ENCODE measurements at places on chromosomes 7 and 10. TPM values are rescaled to one million over a fixed set of nuclear protein-coding genes. Genes with fewer than 3 reads are reported as not detected.
A peak's percentile ranks its signal among the peaks of the same experiment; 100 is the strongest.

Gene CALU
- total RNA-seq, result 15.0 TPM

Gene JCAD
- 21.2 TPM for total RNA-seq

Gene HOXA4
- total RNA-seq, result 0.90 TPM

Gene RARRES2
- total RNA-seq, result 408 TPM

Gene TEX36
- not detected for total RNA-seq

DNA sequence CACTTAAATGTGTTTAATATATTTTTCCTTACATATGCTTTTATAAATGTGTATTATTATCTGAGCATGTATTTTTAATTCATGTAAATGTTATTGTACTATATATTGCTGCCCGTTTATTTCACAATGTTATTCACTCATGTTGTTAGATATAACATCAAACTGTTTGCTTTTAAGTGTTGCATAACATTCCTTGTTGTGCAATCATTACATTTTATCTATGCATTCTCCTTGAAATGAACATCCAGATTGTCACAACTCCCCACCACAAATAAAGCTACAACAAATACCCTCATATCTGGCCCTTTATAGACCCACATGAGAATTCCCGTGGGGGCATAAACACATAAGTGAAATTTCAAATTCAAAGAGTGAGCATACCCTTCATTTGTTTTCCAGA lies 264.2 kb downstream of the HPSE2 start:
- no peak for DNase-seq

DNA sequence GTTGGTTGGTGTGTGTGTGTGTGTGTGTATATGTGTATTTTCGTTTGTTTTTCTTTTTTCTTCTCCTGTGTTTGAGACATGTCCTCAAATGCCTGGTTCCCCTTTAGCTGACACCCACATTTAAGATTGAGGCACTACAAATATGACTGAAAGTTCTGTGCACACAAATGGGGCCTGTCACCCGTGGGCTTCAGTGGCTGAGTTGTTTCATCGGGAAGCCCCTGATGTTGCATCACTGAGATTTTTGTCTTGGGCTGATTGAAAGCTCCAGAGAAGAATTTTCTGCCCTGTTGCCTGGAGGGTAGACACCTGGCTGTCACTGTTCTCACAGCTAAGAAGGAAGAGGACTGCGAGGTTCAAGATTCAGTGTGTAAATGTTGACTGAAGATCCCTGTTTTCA lies 283.8 kb upstream of the C7orf33 start:
- DNase-seq, result no peak

- no peak for DNase-seq
Measured at GRCh38 chr10:1287487-1287886, 231.3 kb downstream of the WDR37 start.

DNA sequence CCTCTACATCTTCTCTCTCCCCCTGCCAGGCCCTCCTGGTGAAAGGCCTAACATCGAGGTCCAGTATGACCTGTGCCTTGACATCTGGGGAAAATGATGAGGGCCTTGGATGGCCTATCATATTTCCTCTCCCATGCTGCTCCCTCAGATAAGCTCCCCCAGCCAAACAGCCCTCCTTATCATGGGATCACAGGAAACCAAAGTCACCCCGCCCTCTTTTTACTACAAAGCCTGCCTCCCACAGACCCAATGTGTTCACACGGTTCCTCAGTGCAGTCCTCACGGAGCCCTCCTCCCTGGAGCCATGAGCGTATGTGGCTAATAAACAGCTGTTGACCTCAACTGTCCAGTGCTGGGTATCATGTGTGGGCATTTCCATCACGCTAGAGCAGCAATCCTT lies 32.0 kb downstream of the C10orf90 start:
- DNase-seq, result no peak

GRCh38 chr7:80771523-80771922 lies 133.1 kb downstream of the CD36 start:
- DNase-seq, result no peak

DNA sequence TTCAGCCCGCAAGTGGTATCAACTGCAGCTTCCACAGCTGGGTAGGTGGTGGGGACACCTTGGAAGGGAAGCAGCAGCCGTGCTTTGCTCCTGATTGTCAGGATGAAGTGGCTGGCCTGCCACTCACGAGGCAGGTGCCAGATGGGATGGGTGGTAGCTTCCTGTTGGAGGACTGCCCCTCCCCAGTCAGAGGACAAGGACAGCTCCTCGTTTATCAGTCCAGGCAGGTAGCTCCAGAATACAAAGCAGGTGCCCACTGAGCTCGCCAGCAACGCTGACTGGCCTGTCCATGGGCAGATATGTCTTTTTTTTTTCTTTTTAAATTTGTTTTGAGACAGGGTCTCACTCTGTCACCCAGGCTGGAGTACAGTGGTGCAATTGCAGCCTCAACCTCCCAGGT lies 431.3 kb downstream of the GALNT17 start:
- DNase-seq, result no peak

DNA sequence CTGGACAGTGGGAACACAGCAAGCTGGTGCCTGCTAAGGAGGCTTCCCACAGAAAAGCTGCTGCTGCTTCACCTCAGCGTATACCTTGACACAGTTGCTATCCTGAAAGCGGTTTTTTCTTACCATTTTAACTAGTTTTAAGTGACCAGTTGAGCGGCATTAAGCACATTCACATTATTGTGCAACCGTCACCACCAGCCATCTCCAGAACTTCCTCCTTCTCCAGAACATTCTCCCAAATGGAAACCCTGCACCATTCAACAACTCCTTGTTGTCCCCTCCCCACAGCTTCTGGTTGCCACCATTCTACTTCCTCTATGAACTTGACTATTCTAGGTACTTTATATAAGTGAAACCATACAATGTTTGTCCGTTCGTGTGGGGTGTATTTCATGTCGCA lies 169.9 kb downstream of the SNX10 start:
- DNase-seq, result no peak

- DNase-seq, result no peak
Measured at GRCh38 chr10:88975377-88975720, 15.2 kb upstream of the FAS start.

GRCh38 chr7:92095380-92095779 lies 38.9 kb downstream of the CYP51A1 start:
- DNase-seq, result no peak

DNA sequence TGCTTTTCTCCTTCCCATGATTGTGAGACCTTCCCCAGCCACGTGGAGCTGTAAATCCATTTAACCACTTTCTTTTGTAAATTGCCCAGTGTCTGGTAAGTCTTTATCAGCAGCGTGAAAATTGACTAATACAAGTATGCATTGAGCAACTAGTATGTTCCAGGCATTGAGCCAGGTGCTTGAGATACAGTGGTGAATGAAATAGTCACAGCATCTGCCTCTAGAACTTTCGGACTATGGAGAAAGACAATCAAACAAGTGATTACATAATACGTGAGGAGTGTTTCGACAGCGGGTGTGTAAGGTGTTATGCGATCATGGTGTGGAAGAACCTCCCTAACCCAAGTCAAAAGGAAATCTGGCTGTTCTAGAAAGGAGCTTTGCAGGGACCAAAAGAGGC lies 21.6 kb upstream of the NUP205 start:
- no peak for DNase-seq

DNA sequence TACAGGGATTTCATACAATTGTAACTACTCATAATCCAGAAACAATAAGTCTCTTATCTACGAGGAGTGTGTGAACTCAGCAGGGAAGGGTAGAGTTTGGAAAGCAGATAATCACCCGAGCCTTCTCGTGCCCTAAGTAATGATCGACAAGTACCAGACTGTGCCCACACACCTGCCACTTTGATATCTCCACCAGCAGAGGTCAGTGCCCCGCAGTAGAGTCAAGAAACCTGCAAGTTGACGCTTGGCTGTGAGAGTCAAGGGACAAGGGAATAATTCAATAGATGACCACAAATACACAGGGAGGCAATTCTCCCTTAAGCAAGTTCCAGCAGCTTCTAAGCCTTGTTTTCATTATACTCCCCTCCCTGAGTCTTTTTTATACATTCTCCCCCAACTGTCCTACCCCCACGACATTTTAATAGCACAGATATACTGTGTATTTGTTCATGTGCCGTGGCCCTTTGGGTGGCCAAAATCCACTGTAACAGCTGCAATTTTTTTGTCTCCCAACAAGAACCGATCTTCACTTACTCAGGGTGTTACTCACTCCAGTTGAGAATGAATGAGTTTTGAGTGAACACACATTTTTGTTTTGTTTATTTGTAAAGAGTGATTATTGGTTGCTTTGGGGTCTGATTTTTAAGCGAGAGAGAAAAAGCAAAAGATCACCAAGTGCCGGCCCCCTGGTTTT lies 106.9 kb upstream of the RHEB start:
- DNase-seq, result peak; percentile 51

GRCh38 chr7:49669692-49670260 lies 103.7 kb upstream of the VWC2 start:
- DNase-seq, result no peak

DNA sequence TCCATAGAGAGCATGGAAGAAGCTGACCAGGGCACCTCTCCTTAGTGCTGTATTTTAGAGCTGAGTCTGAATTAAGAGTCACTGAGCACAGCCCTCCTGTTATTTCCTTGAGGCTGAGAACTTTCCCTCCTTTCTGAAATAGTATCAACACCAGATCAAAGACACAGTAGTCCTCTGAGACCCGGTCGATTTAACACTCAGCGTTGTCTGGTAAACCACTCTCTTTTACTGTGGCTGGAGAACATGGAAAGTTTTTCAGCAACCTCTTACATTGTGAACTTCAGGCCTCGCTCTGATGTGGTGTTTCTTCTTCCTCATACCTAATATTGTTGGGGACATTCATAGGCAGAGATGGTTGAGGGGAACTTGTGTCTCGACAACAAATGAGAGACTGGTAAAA lies 202.0 kb upstream of the MTPN start:
- DNase-seq, result no peak

DNA sequence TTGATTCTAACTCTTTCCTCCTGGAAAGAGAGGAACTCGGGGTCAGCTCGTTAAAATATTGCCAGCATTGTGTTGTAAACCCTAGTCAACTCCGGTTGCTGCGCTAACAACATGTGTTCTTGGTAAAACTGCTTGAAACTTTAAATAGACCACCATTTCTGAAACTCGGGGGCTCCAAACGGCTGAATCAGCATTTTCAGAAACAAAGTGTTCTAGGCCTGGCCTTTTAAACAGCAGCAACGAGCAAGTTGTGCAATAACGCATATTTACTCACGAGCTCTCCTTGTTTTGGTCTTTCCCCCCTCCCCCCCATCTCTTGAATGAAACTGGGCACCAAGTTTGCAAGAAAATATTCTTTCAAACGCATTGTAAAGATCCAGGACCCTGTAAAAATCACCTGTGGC lies 9.2 kb upstream of the GRB10 start:
- no peak for DNase-seq

GRCh38 chr7:94062372-94062771 lies 58.2 kb upstream of the BET1 start:
- no peak for DNase-seq

- DNase-seq, result no peak
Measured at GRCh38 chr7:132261327-132262159, 314.7 kb downstream of the PLXNA4 start.

GRCh38 chr7:99031496-99031895 lies 112.4 kb downstream of the SMURF1 start:
- no peak for DNase-seq

GRCh38 chr10:98920807-98921206 lies 314.8 kb downstream of the HPSE2 start:
- no peak for DNase-seq

GRCh38 chr7:117875566-117875965 lies 2.3 kb upstream of the CTTNBP2 start:
- no peak for DNase-seq

- no peak for DNase-seq
Measured at GRCh38 chr10:101974091-101974971, 81.6 kb downstream of the ARMH3 start.

GRCh38 chr10:22333167-22333974 lies 11.9 kb upstream of the SPAG6 start:
- DNase-seq, result no peak

Measured in pancreas (tissue), 10 donors.